ELR (cell line): ENCODE measurements at places on chromosomes 11 and 22.

DNA sequence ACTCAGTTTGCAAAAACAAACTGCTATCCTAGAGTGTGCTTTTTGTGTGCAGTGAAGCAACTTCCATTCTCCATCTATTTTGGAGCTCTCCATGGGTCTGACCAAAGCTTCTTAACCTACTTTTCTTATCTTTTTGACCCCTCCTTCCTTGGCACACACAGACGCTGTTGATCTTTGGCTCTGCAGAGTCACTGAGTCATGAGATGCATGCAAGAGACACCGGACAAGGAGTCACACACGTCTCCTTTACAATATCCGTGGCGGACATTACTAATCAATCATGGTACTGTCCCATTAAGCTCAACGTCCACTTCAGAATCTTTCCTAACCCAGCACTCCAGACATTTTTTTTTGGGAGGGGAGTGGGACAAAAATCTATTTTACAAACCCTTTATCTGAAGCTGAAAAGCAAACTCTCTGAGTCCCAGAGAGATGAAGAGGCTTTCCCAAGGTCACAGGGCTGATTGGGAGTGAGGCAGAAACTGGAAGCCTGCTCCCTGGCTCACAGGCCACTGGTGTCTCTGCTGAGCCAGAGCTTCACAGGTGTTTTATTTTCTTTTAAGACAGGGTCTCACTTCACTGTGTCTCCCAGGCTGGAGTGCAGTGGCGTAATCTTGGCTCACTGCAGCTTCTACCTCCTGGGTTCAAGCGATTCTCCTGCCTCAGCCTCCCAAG, 165.8 kb upstream of the SYT13 start:
- peak; percentile 31 for DNase-seq

GRCh38 chr11:12944889-12945288, 64.2 kb upstream of the RASSF10 start:
- DNase-seq, result no peak

DNA sequence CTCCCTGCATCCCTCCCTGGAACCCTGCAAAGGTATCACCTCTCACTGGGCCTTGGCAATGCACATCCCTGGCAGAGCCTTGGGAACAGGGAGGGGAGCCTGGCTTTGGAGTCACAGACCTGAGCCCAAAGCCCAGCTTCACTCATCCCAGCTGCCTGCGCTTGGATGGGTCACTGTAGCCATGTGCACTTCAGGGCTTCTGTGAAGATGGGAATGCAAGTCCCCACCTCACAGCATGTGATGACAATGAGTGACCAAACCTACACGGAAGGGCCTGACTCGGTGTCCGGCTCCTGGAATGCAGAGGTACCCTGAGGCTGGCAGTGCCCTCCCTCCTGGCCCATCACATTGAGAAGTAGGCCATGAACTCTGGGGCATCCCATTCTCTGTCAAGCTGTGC, 22.8 kb upstream of the BAIAP2L2 start:
- no peak for DNase-seq

GRCh38 chr22:28917747-28918549, 34.6 kb downstream of the ZNRF3 start:
- no peak for DNase-seq

DNA sequence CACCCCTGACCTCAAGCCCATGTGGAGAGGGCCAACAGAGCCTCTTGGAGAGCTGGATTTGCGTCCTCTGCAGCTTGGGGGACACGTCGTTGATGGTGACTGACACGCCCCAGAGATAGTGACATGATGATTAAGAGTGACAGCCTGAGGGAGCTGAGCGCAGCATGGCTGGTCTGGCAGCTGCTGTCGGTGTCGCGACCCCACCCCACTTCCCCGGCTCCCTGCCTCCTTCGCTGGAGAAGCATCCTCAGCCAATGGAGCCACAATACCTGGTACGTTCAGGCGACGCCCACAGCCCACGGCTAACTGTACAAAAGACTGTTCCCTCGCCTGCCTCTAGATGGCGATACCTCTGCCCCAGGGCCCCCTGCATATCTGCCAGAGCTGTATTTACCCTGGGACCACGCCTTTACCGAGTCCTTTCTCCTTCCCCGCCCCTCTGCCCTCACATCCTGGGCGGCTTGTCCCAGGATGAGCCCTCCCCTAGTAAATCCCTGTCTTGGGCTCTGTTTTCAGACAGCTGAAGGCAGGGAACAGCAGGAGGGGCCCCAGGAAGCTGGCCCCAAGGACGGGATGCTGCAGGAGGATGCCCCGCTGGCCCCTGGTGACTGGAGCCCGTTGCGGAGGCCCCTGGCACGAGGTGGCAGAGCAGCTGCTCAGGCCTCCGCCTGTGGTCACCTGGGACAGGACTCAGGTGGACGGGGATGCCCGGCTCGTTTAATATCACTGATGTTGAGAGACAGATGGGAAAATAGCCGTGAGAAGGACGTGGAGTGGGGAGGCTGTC, 90.6 kb downstream of the RPS6KA4 start:
- peak; percentile 75 for DNase-seq

DNA sequence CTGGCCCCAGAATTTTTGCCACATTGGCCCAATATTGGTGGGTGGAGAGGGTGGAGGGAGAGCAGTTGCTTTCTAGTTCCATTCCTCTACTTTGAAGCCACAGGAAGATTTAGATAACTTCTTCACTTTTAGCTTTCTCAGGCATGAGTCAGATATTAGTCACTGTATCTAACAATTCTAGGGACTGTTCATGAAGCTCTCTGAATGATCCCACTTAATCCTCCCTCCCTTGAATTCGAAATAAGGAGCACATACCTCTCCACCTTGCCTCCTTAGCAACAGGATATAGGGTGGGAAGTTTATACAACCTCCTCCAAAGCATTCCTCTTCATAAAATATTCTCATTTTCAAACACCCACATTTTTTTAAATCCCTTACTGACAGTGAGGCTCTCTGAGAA, 13.5 kb downstream of the FSHB start:
- peak; percentile 40 for DNase-seq

DNA sequence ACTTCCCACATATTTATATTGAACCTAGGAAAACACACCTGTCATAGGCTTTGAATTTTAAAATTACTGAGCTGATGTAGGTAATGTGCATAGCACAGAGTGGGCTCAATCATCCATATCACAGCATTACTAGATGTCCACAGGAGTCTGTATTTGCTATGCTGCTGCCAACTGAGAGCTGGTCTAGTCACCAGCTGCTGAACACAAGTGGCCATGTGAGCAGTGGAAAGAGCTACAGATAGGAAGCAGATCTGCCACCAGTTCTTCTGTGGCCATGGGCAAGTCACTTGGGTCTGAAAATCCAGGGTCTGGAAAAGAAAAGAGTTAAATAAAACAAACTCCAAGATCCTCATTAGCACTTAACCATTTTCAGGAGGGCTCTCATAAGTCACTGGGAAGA, 91.8 kb downstream of the APIP start:
- no peak for DNase-seq

DNA sequence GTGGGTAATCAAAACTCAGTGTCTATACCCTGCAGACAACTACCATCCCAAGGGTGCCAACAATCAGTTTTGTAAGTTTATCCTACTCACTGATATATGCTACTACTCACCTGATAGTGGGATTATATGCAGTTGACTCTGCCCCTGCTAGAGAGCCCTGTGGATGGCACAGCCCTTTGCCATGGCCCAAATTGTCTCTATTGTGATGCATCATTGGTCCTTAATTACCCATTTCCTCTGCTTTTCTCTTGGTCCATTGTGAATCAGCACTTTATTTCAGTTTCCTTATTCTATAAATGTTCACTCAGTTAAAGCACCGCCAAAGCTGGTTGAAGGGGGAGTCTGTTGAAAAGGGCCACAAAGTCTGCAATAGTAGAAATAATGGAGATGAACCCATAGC, 42.3 kb downstream of the PLAAT5 start:
- DNase-seq, result no peak

- no peak for DNase-seq
These were observed 88.8 kb downstream of the UBASH3B start for GRCh38 chr11:122744357-122744756.

- DNase-seq, result no peak
These were observed 14.3 kb upstream of the AIFM3 start for GRCh38 chr22:20952544-20953341.

GRCh38 chr11:34178209-34178821, 72.9 kb downstream of the NAT10 start:
- no peak for DNase-seq
